Activated naive CD4-positive, alpha-beta T cell (primary cell): ENCODE measurements at places on chromosomes 1 and 21.

GRCh38 chr1:101918277-101918676, 78.4 kb downstream of the OLFM3 start:
- no peak for DNase-seq

DNA sequence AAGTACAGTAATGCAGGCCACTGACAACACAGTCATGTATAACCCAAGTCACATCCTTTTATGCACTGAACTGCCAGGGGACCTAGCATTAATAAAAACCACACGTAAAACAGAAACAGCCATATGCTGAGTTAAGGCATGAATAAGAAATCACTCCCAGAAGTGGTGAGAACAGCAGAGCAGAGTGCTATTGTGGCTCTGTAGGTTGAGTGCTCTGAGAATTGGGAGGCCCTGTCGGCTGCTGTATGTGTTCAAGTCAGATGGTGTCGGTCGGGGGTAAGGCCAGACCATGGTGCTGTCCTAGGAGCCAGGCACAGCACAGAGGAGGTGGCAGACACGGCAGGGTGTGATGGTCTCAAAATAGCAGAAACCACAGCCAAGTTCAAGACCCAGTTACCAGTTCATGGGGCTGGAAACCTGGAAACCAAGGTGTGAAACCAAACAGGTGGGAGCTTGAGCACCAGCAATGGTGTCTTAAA, 126.6 kb upstream of the COA6 start:
- DNase-seq = no peak

- no peak for DNase-seq
These were observed 218.1 kb downstream of the ST6GALNAC3 start for GRCh38 chr1:76292418-76293184.

- DNase-seq = no peak
These were observed 2.1 kb downstream of the MYOM3 start for GRCh38 chr1:24109686-24110475.

GRCh38 chr1:25220666-25221065, 11.6 kb downstream of the SYF2 start:
- DNase-seq = no peak

DNA sequence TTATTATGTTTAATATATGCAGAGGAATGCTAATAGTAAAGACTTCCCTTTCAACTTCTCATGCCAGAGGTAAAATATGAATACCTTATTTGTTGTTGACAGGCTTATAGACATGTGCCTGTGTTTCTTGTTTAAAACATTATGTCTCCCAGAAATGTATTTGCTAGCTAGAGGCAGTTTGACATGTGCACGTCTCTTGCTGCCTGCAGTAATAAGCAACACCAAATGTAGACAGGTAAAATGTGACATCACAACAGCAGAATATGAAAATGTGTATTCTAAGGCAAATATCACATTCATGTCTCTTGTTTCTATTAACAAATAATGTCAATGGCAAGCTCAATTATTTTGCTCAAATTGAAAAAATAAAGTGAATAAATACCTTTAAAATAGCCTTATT, 80.2 kb upstream of the NEGR1 start:
- DNase-seq = no peak

- DNase-seq = no peak
These were observed 13.0 kb upstream of the C1orf174 start for GRCh38 chr1:3912809-3913685.

DNA sequence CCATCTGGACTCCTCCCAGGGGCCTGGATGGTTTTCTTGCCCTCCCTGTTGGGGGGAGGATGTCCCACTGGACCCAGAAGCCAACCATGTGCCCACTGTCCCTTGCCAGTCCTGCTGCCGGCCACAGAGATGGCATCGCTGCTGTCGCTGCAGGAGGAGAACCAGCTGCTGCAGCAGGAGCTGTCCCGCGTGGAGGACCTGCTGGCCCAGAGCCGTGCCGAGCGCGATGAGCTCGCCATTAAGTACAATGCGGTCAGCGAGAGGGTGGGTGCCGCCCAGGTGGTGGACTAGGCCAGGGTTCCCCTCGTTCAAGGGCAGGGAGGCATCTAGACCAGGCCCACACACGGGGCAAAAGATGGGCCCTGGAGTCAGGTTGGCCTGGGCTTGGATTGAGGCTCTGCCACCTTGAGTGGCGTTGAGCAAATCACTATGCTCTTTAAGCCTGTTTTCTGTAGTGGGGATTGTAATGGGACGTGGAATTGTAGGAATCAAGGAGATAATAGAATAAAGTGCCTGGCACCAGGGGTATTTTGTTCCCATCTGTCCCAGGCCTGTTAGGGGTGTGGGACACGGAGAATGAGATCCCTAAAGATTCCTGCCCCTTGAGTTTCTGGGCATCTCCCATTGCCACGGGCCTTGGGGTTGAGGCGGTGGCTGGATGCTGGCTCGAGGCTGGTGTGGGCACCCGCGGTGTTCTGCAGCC, 2.6 kb downstream of the CROCC start:
- no peak for DNase-seq

GRCh38 chr1:168079761-168080160, 57.0 kb downstream of the GPR161 start:
- no peak for DNase-seq

GRCh38 chr1:70208292-70208691, 2.9 kb upstream of the LRRC40 start:
- no peak for DNase-seq

- no peak for DNase-seq
These were observed 171.9 kb upstream of the BRINP3 start for GRCh38 chr1:190649553-190649952.

- no peak for DNase-seq
These were observed 3.7 kb upstream of the FOXO6 start for GRCh38 chr1:41357451-41358101.

DNA sequence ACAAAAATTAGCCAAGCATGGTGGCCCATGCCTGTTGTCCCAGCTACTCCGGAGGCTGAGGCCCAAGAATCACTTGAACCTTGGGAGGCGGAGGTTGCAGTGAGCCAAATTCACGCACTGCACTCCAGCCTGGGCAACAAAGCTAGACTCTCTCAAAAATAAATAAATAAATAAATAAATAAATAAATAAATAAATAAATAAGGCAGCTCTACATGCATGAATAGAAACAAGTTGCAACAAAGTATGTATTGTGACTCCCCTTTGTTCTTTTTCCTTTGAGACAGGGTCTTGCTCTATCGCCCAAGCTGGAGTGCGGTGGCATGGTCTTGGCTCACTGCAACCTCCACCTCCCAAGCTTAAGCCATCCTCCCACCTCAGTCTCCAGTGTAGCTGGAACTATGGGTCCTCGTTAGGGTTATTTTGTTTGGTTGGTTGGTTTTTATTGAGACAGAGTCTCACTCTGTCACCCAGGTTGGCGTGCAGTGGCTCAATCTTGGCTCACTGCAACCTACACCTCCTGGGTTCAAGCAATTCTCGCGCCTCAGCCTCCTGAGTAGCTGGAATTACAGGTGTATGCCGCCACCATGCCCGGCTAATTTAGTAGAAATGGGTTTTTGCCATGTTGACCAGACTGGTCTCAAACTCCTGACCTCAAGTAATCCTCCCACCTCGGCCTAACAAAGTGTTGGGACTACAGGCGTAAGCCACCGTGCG, 8.0 kb downstream of the USP48 start:
- DNase-seq = no peak

DNA sequence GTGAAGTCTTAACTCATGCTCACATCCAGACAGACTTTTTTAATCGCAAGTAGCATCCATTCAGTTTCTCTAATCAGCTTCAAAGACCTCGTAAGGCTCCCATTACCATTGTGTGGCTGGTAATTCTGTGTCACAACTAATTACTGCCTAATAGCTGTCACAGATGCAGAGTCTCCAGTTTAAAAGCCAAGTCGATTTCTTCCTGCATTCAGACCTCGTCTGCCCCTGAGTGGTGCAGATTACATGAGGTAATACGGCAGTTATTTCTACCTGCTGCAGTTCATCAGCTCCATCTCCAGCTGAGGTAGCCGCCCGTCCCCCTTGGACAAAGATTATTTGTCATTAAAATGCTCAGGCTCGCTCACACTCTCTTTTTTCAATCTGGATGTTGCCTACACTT, 34.4 kb upstream of the OLIG2 start:
- DNase-seq = no peak

GRCh38 chr1:21926814-21927532, 10.1 kb downstream of the HSPG2 start:
- DNase-seq = no peak

DNA sequence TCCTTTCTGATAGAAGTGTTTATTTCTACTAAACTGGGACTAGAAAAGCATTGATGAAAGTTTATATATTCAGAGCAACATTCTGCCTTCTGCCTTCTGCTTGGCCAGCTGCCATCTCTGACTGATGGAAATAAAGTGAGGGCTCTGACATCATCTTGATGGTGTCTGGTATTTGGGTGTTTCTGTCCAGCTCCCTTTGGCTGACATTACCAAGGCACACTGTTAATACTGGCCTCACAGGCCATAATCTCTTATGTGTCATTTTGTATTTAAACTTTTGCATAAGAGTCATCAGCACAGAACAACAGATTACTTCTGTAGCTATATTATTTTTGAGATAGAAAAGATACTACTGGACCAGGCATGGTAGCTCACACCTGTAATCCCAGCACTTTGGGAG, 216.9 kb downstream of the RYR2 start:
- DNase-seq = no peak

DNA sequence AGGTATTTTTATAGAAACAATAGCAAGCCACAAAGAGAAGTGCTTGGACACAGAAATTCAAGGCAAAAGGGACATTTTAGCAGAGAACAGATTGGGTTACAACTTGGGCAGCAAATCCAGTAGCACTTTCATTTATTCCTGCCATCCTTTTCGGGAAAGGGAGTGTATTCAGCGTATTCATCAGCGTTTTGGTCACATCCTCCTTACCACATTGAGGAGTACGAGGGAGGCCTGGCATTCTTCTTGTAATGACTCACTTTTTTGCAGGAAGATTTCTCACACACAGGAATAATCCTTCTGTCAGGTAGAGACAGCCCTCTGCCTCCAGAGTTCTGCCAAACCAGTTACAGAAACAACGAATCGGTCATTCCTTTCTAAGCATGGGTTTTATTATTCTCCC, 18.1 kb upstream of the FAM78B start:
- no peak for DNase-seq

GRCh38 chr1:59750328-59751003, 64.3 kb upstream of the HOOK1 start:
- DNase-seq = no peak

DNA sequence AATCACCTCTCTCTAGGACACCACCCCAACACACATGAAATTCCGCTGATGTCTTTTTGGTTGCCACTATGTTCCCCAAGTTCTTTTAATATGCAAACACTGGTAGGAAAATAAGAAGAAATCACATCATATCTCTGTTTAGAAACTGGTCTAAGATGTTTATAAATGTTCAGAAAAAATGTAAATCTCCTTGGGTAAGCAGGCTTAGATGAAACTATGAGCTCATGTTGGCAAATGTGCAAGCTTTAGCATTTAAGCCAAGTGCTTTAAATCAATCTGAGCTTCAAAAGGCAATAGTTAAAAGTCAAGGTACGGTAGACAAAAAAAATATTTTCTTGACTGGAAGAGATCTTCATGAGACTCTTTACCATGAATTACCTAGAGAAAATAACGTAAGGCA, 25.2 kb upstream of the SLAMF9 start:
- no peak for DNase-seq

DNA sequence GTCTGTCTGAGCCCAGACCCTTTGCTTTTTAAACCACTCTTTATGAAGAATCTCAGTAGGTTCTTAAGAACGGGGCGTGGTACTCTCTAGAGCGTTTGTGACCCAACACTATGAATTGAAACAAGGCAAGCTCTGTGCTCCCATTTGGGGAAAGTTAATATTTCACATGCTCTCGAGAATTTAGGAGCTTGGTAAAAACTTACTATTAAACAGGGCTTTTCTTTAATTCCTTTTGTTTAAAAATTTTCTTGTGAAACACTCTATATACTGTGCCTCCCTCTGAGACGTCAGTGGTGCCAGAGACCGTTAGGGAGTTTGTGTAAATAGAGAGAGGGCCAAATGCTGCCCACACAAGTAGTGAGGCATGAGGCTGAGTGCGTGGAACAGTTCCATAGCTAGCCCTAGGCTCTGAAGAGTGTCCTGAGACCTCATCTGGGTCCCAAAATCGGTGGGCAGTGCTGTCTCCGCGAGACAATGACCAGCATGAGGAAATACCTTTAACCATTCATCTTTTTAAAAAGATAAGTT, 144.7 kb downstream of the ROR1 start:
- no peak for DNase-seq

DNA sequence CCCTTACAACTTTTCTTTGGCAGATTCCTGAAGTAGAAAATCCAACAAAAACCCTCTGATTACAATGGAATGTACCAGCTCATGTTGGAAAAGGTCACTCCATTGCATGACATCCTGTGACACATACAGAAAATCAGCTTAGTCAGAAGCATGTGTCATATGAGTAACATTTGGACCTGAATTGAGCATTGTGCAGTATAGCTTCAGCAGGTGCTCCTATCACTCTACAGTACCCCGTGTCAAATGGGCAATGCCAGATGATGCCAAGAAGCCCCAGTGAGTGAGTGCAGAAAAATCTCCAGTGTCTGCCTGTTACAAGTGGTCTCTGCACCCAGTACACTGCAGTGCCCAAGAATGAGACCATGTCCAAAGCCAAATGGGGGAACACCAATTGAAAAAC, 129.7 kb upstream of the RUNX1 start:
- DNase-seq = no peak

- no peak for DNase-seq
These were observed 584.9 kb upstream of the PBX1 start for GRCh38 chr1:163974120-163974519.

- DNase-seq = no peak
These were observed 43.3 kb upstream of the PCBP3 start for GRCh38 chr21:45600248-45600647.

- no peak for DNase-seq
These were observed 166.2 kb downstream of the TOMM20 start for GRCh38 chr1:234962340-234962989.

GRCh38 chr1:149884433-149885338, 14.7 kb upstream of the BOLA1 start:
- DNase-seq = no peak

DNA sequence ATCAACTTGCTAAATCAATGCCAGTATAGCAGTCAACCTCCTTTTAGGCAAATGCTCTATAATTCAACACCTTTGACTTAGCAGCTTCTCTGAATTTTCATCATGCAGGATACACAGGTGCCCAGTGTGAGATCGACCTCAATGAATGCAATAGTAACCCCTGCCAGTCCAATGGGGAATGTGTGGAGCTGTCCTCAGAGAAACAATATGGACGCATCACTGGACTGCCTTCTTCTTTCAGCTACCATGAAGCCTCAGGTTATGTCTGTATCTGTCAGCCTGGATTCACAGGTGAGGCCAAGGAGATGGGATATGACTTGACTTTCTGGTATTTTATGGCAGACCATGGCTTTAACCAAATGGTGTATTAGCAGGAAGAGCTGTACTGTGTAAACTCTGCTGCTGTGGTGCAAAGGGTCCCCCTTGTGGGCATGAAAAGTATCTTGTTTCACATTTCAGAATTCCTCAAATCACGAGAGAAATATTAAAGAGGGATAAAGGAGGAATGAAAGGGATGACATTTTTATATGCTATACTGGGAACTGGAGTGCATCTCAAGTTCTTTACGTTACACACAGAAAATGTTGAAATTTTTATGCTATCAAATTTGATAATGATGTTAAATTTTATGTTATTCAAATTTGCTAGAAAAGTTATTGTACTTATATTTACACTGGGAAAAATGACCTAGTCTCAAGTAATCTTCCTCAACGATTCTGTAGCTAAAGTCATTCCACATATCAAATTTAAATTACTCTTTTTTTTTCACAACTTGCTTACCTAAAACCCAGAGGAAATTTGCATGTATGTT, 88.9 kb downstream of the CRB1 start:
- DNase-seq = no peak
